ENCODE measurements at places on chromosomes 11 and 22. TPM values are rescaled to one million over a fixed set of nuclear protein-coding genes. Genes with fewer than 3 reads are reported as not detected.

DNA sequence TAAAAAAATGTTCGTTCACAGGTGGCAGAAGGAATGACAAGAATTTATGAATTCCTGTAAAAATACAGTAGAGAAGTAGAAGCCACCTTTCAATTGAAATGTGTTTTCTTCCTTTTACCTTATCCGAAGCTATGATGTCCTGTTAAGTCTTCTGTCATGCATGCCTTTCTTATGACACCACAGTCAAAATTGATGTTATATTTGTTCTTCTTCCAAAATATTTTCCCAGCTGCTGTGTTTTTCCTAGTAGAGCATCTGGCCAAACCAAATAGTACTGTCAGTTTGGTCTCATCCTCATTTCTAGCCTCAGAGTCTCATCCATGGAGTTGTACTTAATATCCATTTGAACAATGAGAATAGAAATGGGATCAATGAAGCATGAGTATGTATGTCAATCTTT is 206.1 kb downstream of the PGR start:
- no peaks in the 10 kb centered on the region for H3K27me3 ChIP-seq
- DNase-seq = no peak
- peaks cover 7% of the 10 kb centered on the region for H3K4me1 ChIP-seq
- H3K4me3 ChIP-seq = no peak overlapping the region
- no peaks in the 10 kb centered on the region for H3K36me3 ChIP-seq

DNA sequence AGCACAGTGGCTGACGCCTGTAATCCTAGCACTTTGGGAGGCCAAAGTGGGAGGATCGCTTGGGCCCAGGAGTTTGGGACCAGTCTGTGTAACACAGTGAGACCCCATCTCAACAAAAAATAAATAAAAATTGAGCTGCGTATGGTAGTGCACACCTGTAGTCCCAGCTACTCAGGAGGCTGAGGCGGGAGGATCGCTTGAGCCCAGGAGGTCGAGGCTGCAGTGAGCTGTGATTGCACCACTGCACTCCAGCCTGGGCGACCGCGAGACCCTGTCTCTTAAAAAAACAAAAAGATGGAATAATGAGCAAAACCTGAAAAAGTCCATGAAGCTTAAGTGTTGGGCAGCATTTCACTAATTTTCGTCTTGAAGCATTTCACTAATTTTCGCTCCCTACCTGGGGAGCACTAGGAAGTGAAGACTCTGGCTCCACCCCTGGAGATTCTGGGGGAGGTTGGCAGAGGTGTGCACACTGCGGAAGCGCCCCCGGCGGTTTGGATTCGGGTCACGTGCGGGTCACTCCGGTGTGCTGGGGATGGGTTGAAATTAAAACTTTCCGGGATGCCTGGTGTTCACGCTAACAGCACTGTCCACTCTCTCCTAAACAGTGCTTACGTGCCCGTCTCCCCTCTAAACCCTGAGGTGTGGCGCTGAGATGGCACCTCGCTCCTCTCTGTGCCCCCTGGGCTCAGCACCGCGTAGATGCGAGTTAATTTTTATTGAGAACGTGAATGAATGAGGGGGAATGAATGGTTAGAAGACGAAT is 906 bp upstream of the NAA40 start:
- H3K27me3 ChIP-seq = no peaks in the 10 kb centered on the region
- peaks cover 7% of the 10 kb centered on the region for H3K4me1 ChIP-seq

The HBE1 gene
- total RNA-seq = not detected

DNA sequence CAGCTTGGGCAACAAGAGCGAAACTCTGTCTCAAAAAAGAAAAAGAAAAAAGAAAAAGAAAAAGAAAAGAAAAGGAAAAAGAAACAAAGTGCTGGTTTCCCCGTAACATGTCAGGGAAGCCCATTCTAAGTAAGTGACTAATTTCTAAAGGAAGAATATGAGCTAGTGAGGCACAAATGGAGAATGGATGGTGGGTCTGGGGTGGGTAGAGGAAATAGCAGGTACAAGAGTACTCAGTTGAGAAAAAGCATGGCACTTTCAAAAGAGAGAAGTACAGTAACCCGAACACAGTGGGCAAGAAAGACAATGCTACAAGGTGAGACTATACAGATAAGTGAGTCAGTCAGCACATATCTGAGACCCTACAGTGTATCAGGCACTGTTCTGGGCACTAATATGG is 4.5 kb downstream of the MAJIN start:
- H3K36me3 ChIP-seq = no peaks in the 10 kb centered on the region
- no peak overlapping the region for H3K4me3 ChIP-seq
- no peaks in the 10 kb centered on the region for H3K27me3 ChIP-seq
- H3K4me1 ChIP-seq = no peaks in the 10 kb centered on the region
- no peak overlapping the region for H3K27ac ChIP-seq

Data from A673 (cell line).